Endodermal cell (in vitro differentiated cells): ENCODE measurements at places on chromosomes 6 and 20. TPM values are rescaled to one million over a fixed set of nuclear protein-coding genes. Genes with fewer than 3 reads are reported as not detected.

DNA sequence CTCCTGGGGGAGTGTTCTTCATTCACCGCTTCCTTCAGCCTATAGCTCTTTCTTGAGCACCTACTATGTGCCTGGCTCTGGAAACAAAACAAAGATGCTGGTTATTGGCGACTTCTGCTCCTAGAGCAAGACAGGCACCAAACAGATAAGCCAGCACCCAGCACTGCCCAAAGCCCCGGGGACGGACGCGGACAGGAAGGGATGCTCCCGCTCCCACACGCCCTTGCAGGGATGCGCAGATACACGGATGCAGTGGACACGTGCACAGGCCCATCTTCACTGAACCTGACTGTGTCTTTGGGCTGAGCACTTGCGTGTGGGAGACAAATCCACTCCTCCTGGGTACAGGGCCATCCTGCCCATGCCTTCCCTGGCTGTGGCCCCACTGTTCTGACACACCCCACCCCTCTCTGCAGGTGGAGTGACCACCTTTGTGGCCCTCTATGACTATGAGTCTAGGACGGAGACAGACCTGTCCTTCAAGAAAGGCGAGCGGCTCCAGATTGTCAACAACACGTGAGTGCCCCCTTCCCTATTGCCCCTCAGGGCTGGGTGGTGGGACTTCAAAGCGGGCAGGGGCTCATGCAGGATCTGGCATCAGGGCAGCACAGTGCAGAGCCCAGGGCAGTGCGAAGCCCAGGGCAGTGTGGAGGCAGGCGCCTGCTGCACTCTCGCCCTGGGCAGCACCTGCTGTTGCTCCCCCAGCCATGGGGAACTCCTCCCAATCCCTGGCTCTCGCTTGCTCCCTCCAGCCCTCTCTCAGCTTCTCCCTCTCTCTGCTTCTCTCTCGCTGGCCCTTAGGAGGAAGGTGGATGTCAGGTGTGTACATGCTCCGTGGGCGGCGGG is 39.9 kb downstream of the SRC start:
- H3K27me3 ChIP-seq = no peaks in the 10 kb centered on the region
- no peak overlapping the region for H3K27ac ChIP-seq
- DNase-seq = peak; percentile 38
- peaks cover 6% of the 10 kb centered on the region for H3K4me1 ChIP-seq

GRCh38 chr6:2353412-2354137 is 108.2 kb upstream of the GMDS start:
- H3K4me1 ChIP-seq = peaks cover 6% of the 10 kb centered on the region
- no peaks in the 10 kb centered on the region for H3K36me3 ChIP-seq
- no peaks in the 10 kb centered on the region for H3K27me3 ChIP-seq
- H3K4me3 ChIP-seq = no peak overlapping the region
- DNase-seq = peak; percentile 90

DNA sequence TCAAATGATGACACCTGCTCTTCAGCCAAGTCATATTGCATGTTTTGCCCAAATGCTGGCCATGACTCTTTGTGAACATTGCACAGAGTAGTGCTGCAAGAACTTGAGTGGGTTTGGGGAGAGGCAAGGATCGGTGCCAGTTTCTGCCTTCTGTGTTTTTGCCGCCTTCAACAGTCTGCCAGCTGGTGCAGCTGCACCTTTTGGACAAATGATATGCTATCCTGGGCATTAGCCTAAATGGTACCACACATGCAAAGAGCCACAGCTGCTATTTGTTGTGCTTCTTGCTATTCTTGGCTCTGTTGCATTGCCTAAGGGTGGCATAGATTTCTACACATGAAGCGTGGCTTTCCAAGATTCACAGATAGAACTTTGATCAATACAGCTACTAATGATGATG is 189.0 kb upstream of the CCN2 start:
- no peaks in the 10 kb centered on the region for H3K4me1 ChIP-seq
- DNase-seq = no peak
- H3K27ac ChIP-seq = no peak overlapping the region

GRCh38 chr6:28764014-28764723 is 159.6 kb downstream of the TRIM27 start:
- H3K4me1 ChIP-seq = peaks cover 20% of the 10 kb centered on the region
- peak overlapping the region; percentile 82 for H3K4me3 ChIP-seq
- no peak overlapping the region for H3K27ac ChIP-seq

- no peak overlapping the region for H3K4me3 ChIP-seq
- H3K36me3 ChIP-seq = no peaks in the 10 kb centered on the region
- no peaks in the 10 kb centered on the region for H3K27me3 ChIP-seq
- H3K27ac ChIP-seq = no peak overlapping the region
- no peaks in the 10 kb centered on the region for H3K4me1 ChIP-seq
Measured at GRCh38 chr6:18042536-18043145, 55.2 kb upstream of the KIF13A start.

- no peak for DNase-seq
- H3K27ac ChIP-seq = no peak overlapping the region
- no peaks in the 10 kb centered on the region for H3K4me1 ChIP-seq
- peaks cover 68% of the 10 kb centered on the region for H3K36me3 ChIP-seq
- H3K4me3 ChIP-seq = no peak overlapping the region
Measured at GRCh38 chr6:154797857-154798256, 64.6 kb downstream of the SCAF8 start.

DNA sequence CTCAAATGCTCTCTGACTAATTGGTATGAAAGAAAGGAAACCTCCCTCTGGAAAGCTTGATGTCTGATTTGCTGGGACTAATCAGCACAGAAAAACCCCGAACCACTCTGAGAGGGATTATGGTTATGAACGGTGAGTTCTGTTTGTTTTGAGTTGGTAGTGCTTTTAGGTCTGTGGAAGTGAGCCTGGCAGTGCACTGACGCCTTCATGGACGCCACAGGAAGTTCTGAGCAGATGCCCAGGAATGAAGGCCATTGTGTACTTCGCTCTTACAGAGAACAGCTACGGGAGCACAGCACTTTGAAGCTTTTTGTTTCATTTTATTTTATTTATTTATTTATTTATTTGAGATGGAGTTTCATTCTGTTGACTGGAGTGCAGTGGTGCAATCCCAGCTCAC is 754.1 kb downstream of the QKI start:
- H3K27ac ChIP-seq = no peak overlapping the region
- H3K36me3 ChIP-seq = no peaks in the 10 kb centered on the region
- DNase-seq = no peak
- H3K27me3 ChIP-seq = no peaks in the 10 kb centered on the region
- H3K4me1 ChIP-seq = no peaks in the 10 kb centered on the region

- H3K4me1 ChIP-seq = no peaks in the 10 kb centered on the region
- H3K27ac ChIP-seq = no peak overlapping the region
- DNase-seq = no peak
Measured at GRCh38 chr6:129517288-129517687, 192.7 kb downstream of the ARHGAP18 start.

DNA sequence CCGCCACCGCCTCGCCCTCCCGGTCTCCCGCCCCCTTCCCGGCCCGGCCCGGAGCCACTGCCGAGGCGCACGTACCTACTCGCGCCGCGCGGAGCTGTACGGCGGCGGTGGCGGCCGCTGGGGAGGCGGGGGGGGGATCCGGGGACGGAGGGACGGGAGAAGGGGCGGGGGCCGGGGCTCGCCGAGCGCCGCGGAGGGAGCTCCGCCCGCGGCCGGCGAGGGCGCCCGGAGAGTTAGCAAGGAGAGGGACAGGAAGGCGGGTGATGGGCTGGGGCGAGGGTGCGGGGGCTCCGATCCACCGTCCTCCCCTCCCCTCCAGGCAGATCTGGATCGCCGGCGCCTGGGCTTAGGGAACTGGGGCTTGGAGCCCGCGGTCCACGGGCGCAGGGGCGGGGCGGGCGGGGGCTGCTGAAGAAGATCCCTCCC is 548 bp upstream of the TMEM74B start:
- peaks cover 44% of the 10 kb centered on the region for H3K27me3 ChIP-seq
- H3K4me3 ChIP-seq = peak overlapping the region; percentile 45
- no peak for DNase-seq

DNA sequence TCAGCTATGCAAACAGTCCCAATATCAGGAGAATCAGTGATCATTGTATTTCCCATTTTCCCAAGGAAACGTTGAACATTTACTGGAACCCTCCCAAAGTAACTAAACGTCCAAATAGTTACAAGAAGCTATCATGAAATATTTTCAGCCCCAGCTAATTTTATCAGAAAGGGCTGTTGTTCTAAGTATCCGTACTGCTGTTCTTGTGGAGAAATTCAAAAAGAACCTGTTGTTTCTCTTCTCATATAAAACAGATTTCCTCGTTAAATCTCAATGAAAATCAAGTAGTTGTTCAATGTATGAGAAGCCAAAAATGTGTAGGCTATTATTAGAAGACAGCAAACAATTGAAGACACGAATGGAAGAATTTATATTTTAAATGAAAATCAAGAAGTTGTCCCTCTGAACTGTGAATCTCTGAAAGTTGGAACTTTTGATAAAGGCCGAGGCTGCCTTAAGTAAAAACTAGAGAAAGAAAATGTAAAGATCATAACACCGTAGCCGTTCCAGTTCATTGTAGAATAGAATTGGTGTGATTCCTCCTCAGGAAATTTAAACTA is 107.7 kb downstream of the HFE start:
- peak overlapping the region; percentile 95 for H3K4me3 ChIP-seq
- no peaks in the 10 kb centered on the region for H3K27me3 ChIP-seq
- peaks cover 4% of the 10 kb centered on the region for H3K4me1 ChIP-seq

- H3K36me3 ChIP-seq = peaks cover 46% of the 10 kb centered on the region
- no peak overlapping the region for H3K4me3 ChIP-seq
- no peaks in the 10 kb centered on the region for H3K27me3 ChIP-seq
- H3K4me1 ChIP-seq = no peaks in the 10 kb centered on the region
- no peak overlapping the region for H3K27ac ChIP-seq
Measured at GRCh38 chr20:32316667-32317066, 39.2 kb downstream of the KIF3B start.

DNA sequence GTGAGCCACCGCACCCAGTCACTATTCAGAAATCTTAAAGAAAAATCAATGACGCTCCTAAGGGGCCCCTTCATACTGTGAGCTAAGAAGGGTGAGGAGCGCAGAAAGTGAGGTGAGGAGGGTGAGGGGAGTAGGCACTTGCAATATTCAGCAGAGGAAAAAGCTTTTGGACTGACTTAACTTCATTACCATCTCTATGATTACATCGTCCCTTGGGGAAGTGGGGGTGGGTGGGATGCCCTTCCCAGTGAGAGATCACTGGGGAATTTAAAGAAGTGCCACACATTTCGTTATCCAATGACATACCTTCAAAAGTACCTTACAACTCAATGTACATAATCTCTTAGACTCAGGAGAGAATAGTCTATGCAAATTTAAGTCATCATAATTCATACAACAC is 46.5 kb downstream of the SMLR1 start:
- DNase-seq = no peak
- H3K4me3 ChIP-seq = no peak overlapping the region
- H3K4me1 ChIP-seq = no peaks in the 10 kb centered on the region
- no peaks in the 10 kb centered on the region for H3K27me3 ChIP-seq
- peaks cover 28% of the 10 kb centered on the region for H3K36me3 ChIP-seq
- no peak overlapping the region for H3K27ac ChIP-seq

- H3K36me3 ChIP-seq = no peaks in the 10 kb centered on the region
- no peaks in the 10 kb centered on the region for H3K4me1 ChIP-seq
- H3K27ac ChIP-seq = no peak overlapping the region
- H3K27me3 ChIP-seq = no peaks in the 10 kb centered on the region
Measured at GRCh38 chr20:16296931-16297330, 276.3 kb downstream of the KIF16B start.

DNA sequence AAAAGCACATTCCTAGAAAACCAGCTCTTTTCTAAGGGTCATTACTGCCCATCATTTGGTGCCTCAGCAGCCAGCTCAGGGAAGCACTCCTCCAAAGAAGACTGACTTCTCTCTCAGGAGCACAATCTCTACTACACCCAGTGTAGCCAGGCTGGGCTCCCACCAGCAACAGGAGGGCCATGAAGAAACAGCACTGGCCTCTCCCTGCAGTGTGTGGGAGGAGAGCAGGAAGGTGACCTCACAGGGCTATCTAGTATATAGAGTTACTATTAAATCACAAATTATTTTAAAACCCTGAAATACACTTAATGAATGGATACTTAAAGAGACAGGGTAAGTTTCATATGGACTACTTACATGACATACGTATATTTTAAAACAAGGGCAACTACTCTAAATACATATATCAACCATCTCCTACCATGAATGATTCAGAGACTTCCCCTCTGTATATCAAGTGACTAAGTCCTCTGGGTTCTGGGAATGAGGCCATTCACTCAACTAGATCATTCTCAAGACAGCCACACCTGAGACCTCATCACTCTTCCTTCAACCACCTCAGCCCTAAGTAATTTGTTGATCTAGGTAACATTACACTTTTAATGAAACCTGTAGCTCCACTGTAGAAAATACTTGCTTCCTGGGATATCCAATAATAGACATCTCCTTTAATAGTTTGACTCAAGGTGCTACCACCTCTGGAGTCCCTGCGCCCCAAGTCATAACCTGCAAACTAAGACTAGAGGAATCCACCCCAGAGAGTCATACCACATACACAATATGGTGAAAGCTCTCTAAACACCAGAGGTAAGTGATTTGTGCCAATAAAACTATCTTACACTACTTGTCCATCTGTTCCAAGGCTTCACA is 25.2 kb downstream of the TBX18 start:
- no peaks in the 10 kb centered on the region for H3K27me3 ChIP-seq
- no peak overlapping the region for H3K27ac ChIP-seq
- H3K4me3 ChIP-seq = no peak overlapping the region

- H3K4me3 ChIP-seq = no peak overlapping the region
- DNase-seq = peak; percentile 86
- H3K27me3 ChIP-seq = no peaks in the 10 kb centered on the region
- no peaks in the 10 kb centered on the region for H3K4me1 ChIP-seq
Measured at GRCh38 chr20:61896058-61896961, 169.4 kb downstream of the TAF4 start.

GRCh38 chr6:4134841-4135664 is at the start of gene ECI2:
Gene ECI2 (minus strand): TSS chr6:4135575. CDS start chr6:4135560, 15 bp downstream.
- peaks cover 8% of the 10 kb centered on the region for H3K36me3 ChIP-seq
- H3K4me1 ChIP-seq = no peaks in the 10 kb centered on the region
- no peaks in the 10 kb centered on the region for H3K27me3 ChIP-seq
- H3K27ac ChIP-seq = peak within 1 kb of the TSS; percentile 27
- no peak for DNase-seq
- H3K4me3 ChIP-seq = peak within 1 kb of the TSS; percentile 92

- no peaks in the 10 kb centered on the region for H3K27me3 ChIP-seq
- no peaks in the 10 kb centered on the region for H3K36me3 ChIP-seq
- no peak overlapping the region for H3K27ac ChIP-seq
- DNase-seq = no peak
- H3K4me3 ChIP-seq = no peak overlapping the region
Measured at GRCh38 chr20:62771396-62772102, 24.7 kb upstream of the MRGBP start.

- no peak for DNase-seq
- H3K4me1 ChIP-seq = no peaks in the 10 kb centered on the region
- H3K36me3 ChIP-seq = no peaks in the 10 kb centered on the region
Measured at GRCh38 chr6:124917769-124918168, 44.5 kb upstream of the RNF217 start.

UBE2V1 gene
- total RNA-seq = 164 to 180 TPM (median 168 TPM) in 3 replicates

MRAP2 gene
- 9.5 to 10.7 TPM (median 10.3 TPM) in 3 replicates for total RNA-seq

DDO gene
- not detected in 2 replicates for total RNA-seq

ATP6V1G2 gene
- 1.6 to 4.0 TPM (median 1.7 TPM) in 3 replicates for total RNA-seq

NFS1 gene
- 14.2 to 30.9 TPM (median 24.6 TPM) in 3 replicates for total RNA-seq

SALL4 gene
- total RNA-seq = 319 and 333 TPM in 2 replicates

CDH26 gene
- total RNA-seq = 2.0 and 2.7 TPM in 2 replicates

HMGCLL1 gene
- 0.44 to 1.4 TPM (median 0.60 TPM) in 3 replicates for total RNA-seq

TRAPPC3L gene
- total RNA-seq = not detected in 3 replicates

VWA7 gene
- total RNA-seq = 0.64 and 0.81 TPM in 2 replicates
